ENCODE measurements at places on chromosomes 6 and 20.

DNA sequence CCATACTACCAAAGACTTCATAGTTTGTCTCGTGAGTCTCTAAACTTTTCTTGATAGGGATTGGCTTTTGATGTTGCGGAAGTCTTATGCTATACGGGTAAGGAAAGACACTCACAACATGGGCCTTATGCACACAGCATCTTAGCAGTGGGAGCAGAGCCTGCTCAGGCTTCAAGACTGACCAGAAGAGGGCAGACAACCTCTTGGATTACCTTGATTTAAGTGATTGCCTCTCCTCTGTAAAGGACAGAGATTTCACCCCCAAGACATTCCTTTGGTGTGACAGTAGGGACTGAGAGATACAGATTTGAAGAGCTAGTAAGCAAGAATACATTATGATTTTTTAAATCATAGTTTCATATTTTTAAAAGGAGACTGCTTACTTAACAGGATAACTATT is 71.0 kb upstream of the SAMD3 start:
- DNase-seq: peak; percentile 33

DNA sequence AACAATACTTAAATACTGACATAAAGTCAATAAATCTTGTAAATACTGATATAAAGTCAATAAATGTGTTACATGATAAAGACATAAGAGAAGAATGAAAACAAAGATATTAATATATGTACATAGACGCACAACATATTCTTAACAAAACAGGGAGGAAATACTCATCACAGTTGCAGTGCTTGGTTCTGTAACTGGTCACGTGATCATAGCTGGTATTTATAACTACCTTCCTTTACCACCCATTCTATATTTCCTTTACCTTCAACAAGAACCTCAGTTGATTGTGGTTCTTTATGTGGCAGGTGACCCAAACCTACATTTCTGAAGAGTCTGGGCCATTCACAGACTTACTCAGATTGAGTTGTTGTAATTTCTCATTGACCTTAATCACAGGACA is 131.6 kb downstream of the SGK1 start:
- DNase-seq: no peak

- no peak for DNase-seq
These were observed 580.0 kb upstream of the ZNF337 start for GRCh38 chr20:26276554-26277210.

- no peak for DNase-seq
These were observed 3.1 kb downstream of the HLA-C start for GRCh38 chr6:31268836-31269235.

- DNase-seq: no peak
These were observed 59.4 kb upstream of the BTN3A2 start for GRCh38 chr6:26305641-26305969.

DNA sequence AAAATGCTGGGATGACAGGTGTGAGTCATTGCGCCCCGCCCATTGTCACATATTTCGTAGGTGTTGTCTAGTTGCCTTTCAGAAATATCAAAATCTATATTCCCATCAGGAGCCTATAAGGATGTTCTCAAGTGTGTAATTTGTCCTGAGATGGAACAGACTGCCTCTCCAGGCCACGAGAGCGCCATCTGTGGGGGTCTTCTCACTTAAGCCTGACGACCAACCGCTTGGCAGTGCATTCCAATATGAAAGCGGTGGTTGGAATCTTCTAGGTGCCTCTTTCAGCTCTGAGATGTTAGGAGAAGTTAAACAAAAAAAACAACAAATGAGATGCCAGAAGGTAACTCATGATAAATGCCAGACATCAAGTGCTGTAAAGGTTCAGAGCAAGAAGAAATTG is 488.5 kb downstream of the QKI start:
- DNase-seq: no peak

- DNase-seq: no peak
These were observed 382.9 kb downstream of the PRKN start for GRCh38 chr6:162344646-162345010.

DNA sequence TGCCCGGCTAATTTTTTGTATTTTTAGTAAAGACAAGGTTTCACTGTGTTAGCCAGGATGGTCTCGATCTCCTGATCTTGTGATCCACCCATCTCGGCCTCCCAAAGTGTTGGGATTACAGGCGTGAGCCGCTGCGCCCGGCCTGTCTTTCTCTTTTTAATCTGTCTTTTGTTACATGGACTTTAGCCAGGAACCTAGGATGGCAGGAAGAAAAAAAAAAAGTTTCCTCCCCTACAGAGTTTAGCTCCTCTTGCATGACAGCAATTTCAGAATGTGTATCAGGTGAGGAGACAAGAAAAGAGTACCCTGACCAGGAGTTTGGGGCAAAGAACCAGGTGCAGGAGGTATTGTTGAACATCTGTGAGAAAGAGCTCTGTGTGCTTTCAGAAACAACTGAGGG is 21.4 kb upstream of the TXLNB start:
- DNase-seq: no peak

DNA sequence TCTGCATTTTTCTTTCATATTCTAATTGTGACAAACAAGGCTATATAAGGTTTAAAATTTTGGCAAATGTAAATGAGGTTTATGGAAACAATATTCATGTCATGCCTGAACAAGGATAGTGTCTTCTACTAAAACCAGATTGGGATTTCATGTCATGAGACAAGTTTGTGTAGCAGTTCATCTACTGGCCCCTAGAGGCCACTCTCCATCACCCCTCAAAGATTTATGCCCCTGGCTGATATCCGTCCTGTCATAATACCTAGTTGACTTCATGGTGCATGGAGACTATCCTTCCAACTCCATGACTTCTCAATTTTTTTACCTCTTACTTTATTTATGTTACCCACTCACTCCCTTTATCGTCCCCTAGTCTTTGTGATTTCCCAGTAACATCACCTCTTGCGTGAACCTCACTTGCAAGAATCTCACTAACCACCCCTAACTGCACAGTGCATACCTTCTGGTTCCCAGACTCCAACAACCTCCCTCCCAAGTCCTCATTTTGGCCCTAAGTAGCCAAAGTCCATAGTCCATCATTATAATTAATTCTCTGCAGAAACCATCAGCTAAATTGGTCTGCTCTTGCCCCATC is 179.8 kb downstream of the TASP1 start:
- peak; percentile 11 for DNase-seq

- no peak for DNase-seq
These were observed 313.0 kb upstream of the IRAK1BP1 start for GRCh38 chr6:78554341-78554740.

GRCh38 chr6:26436018-26436417 is 4.3 kb upstream of the BTN3A3 start:
- no peak for DNase-seq

DNA sequence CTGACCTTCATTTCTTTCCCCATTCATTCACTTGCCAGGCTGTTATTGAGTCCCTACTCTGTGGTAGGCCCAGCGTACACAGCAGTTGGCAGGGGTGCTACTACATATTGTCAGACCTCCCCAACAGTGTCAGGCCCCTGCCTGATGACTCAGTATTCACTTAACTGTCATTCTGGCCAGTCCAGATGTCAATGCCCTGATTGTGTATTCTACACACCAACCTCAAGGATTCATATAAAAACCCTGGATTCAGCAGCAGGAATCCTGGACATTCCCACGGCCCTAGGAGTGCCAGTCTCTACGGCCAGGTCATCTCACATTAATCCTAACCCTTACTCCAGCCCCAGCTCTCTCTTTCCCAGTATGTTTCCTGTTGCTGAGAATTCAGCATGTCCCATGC is 151.5 kb downstream of the TASP1 start:
- DNase-seq: no peak

- DNase-seq: no peak
These were observed 1.7 kb upstream of the TEAD3 start for GRCh38 chr6:35498422-35499067.

- DNase-seq: no peak
These were observed 44.9 kb upstream of the TMEM170B start for GRCh38 chr6:11492464-11493290.

DNA sequence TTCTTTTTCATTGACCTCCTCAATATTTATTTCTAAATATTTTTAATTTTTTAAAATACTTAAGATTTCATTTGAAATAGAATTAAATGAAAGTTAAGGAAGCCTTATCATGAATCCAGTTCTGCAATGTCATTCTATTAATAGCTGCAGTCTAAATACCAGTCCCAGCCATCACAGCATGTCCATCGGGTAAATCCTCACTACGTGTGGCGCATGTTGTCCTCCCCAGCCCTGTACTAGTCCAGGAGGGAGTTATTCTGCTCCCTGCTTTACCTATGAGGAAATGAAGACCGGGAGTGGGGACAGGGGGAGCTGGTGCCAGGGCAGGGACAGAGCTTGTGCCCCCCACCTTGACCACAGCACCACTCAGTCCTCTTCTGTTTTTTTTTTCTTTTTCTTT is 125.1 kb upstream of the QKI start:
- no peak for DNase-seq

- no peak for DNase-seq
These were observed 36.8 kb downstream of the PTCHD4 start for GRCh38 chr6:48073976-48074767.

DNA sequence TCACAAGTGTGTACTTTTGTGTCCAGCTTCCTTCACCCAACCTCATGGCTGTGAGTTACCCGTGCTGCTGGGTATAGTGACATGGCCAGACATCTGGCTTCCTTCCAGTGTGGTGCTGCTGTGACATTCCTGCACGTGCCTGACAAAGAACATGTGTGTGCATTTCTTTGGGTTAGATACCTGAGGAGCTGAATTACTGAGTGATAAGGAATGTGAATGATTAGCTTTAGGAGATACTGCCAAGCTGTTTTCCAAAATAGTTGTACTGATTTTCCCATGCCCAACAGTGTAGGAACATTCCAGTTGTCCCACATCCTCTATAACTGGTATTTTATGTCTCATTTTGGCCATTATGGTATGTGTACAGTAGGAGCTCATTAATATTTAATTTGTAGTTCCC is 132.5 kb downstream of the PREX1 start:
- DNase-seq: no peak

DNA sequence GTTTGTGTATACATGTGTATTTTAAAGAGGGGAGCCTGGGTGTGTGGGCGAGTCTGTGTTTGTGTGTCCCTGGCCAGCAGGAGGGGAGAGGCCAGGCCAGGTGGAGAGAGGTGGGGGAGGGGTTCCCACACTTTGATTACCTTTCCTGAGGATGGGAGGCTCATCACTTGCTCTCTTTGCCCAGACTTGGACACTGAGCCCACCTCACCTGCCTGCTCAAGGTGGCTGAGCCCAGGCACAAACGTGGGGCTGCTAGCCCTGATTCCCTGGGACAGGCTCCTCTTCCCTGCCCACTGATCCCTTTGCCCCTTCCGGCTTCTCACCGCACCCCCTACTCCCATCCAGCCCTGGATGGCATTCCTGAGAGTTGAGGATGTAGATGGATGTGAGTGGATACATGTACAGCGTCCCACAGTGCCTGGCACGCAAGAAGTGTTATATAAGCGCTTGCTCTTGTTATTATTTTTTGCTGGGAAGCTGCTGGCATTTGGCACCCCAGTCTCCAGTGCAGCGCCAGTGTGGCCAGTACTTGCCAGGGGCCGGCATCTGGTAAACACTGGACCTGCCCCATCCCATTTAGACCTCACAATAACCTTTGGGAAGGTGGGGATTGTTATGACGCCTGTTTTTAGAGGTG is 2.7 kb downstream of the CEBPB start:
- no peak for DNase-seq

GRCh38 chr6:92047152-92047850 is 1372.1 kb downstream of the EPHA7 start:
- DNase-seq: no peak

GRCh38 chr6:23448281-23448680 is 677.7 kb upstream of the NRSN1 start:
- DNase-seq: no peak

DNA sequence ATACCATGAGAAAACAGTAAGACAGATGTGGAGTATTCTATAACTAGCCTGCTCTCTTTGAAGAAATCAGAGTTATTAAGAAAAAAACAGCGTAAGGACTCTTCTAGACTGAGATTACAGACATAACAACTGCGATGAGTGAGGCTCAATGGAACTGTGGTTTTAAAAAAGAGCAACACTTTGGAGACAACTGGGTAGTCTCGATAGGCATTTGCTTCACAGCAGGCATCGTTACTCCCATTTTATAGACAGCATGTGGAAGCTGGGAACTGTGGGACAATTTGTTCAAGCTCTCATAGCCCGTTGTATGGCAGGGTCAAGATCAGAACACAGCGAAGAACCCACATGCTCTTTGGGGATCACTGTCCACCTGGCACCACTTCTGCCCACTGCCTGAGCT is 4.6 kb downstream of the FKBP1A start:
- DNase-seq: no peak

DNA sequence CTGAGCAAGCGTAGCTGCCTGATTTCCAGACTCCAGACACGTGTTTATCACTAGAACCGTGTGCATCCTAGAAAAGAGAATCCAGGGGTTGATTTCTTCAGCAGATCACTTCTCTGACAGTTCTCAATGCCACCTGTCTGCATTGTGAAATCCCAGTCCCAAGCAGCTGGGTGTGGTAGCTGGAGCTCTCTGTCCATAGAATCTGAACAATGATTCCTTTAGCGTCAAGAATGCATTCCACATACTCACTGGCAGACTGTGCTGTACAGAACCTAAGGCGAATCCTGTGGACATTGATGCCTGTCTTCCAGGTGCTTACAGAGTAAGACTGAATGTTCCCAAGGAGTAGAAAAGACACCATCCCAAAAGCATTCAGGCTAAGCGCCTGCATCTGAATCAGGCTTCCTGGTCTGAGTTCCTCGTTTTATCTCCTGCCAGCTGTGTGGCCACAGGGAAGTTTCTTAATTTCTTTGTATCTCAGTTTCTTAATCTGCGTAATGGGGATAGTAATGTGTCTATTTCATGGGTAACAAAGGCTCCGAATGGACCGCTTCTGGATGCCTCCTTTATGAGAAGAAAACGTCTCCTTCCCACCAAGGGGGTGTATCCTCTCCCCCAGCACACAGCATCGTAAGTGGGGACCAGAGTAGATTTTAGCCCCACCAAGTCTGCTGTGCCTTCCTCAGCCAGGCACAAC is 10.4 kb upstream of the TRAF3IP2 start:
- DNase-seq: no peak

DNA sequence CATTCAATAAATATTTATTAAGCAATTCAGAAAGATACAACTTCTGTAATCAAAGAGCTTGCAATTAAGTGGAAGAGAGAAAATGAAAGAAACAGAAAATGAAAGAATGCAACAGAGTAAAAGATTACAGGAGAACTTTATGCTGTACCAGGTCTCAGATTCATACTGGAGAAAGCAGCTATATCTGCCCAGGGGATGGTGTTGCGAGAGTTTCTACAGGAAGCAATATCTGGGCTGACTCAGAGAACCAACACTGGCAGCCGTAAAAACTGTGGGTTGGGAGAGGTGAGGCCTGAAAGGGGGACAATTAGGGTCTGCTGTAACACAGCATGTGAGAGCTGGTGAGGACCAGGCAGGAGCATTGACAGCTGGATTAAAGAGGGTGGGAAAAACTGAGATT is 256.7 kb upstream of the TCF21 start:
- DNase-seq: no peak

GRCh38 chr6:22327881-22328280 is 31.0 kb upstream of the PRL start:
- no peak for DNase-seq

GRCh38 chr6:130749402-130749801 is 77.8 kb upstream of the SMLR1 start:
- DNase-seq: no peak

Measured in activated CD4-positive, alpha-beta memory T cell treated with anti-CD3 and anti-CD28 coated beads for 36 hours (primary cell).